Cardiac septum (tissue), 1 donor: ENCODE measurements at places on chromosomes 16 and 17. TPM values are rescaled to one million over a fixed set of nuclear protein-coding genes. Genes with fewer than 3 reads are reported as not detected.

GRCh38 chr17:18160128-18160856, 23.3 kb upstream of the ALKBH5 start:
- DNase-seq = no peak

DNA sequence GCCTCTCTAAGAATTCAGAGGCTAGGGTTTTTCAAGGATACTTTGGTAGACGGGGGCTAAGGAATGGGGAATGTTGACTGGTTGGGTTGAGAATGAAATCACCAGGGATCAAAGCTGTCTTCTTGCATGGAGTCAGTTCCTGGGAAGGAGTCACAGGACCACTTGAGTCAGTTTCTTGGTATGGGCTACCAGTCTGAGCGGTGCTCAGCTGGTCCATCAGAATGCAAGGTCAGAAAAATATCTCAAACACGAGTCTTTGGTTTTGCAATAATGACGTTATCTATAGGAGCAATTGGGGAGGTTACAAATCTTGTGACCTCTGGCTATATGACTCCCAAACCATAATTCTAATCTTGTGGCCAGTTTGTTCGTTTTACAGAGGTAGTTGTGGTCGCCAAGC, 18.4 kb downstream of the CHD9NB start:
- no peak for DNase-seq

DNA sequence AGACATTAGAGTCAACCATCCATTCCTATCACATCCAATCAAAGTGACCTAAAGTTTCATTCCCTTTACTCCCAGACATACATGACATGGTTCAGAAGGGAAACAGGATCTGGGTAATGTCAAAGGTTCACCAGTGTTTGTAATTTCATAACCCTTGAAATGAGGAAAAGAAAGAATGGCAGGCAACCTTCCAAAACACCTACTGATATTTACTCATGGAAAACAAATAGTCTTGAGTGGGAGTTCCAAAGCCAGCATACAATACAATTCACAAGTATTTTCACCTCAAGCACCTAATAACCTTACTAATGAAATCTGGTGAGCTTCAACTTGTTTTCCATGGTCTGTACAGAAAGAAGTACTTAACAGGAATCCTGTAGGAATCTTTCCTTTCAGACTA, 72.5 kb upstream of the AXIN2 start:
- DNase-seq = no peak

DNA sequence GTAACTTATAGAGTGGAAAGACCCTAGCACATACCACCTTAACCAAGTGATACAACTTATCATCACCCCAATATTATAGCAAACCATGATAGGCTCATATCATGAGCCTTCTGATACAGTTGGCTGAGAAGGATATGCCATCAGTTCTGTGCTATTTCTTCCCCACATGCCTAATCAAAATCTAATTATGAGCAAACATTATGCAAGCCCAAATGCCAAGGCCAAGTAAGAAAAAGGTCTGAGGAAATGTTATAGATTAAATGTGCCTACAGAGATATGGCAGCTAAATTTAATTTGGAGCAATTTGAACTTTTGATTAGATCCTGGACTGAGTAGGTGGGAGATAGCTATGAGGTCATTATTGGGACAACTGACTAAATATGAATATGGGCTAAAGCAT, 225.9 kb upstream of the PMFBP1 start:
- DNase-seq = no peak

DNA sequence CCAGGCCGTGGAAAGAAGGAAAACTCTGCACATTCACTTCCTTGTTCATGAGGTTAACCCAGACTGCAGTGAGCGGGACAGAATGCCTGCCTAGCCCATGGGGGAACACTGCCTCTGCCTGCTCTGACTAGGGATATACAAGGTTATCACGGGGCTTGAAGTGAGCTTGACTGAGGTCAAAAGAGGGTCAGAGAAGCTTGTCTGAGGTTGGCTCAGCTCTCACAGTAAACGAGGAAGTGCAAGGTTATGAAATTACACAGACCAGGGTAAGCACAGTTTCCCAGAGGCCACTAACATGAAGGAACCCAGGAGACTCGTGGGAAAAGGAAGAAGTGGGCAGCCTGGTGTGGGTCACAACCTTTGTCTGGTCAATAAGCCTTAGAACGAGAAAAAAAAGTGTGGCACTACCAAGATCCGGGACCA, 28.7 kb downstream of the HIC1 start:
- no peak for DNase-seq

- no peak for DNase-seq
Observed at GRCh38 chr17:63571632-63572310, 21.5 kb downstream of the DCAF7 start.

- no peak for DNase-seq
Observed at GRCh38 chr17:61722398-61722797, 131.4 kb upstream of the NACA2 start.

- no peak for DNase-seq
Observed at GRCh38 chr16:50778284-50779163, 36.6 kb downstream of the CYLD start.

DNA sequence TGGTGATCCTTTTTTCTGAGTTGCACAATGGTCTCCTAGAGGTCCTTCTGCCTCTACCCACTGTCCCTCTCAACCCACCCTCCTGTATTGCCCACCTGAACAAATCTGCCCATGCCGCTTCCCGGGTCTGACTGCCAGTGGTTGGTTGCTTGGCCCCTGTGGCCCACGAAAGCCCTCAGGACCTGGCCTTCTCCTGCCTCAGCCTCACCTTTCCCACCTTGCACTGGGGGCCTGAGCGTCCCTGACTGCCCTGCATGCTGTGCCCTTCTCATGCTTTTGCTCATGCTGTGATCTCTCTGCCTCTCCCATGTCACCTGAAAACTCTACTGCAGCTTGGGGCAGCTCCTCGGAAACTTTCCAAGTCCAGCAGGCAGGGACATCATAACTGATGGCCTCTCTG, 13.8 kb upstream of the KDM6B start:
- no peak for DNase-seq

- no peak for DNase-seq
Observed at GRCh38 chr16:49537924-49538459, 164.4 kb downstream of the C16orf78 start.

- no peak for DNase-seq
Observed at GRCh38 chr16:69195369-69196029, 8.5 kb downstream of the SNTB2 start.

DNA sequence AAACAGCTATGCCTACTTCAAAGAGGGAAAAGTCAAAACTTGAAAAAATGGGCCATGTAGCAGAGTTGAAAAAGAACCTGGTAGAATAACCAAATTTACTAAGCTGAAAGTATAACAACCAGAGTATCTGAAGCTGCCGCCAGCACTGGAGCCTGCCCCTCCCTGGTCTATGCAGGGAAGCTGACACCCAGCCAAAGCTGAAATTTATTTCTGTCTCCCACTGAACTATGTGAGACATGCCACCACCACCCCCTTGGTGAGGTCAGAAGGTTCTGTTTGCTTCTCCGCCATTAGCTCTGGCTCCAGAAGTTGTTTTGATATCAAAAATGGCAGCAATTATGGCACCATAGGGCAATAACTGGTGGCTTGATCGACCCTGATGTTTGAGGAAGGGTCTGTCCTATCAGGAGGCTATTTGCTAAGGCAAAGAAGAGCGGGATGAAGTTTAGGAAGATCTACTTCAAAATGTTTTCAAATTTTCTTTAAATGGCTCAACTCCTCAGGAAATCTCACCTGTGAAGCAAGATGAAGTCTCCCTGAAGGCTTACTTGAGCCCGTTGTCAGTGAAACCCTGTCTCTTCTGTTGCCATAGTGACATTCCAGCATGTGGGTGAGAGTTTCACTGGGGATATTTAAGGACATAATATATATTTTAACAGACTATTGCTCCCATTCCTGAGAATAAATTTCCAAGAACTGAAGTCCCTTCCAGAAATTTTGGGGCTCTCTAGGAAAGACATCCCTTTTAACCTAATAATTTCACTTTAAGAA, 122.0 kb downstream of the COPRS start:
- DNase-seq = no peak

DNA sequence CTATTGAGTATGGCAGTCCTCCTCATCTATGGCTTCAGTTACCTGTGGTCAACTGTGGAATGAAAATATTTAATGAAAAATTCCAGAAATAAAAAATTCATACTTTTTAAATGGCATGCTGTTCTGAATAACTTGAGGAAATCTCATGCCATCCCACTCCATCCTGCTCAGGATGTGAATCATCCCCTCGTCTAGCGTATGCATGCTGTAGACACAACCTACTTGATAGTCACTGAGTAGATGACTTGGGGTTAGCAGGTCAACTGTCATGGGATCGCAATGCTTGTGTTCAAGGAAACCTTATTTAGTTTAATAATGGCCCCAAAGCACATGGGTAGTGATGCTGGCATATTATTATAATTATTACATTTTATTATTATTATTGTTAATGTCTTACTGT, 4.8 kb upstream of the VAC14 start:
- no peak for DNase-seq

DNA sequence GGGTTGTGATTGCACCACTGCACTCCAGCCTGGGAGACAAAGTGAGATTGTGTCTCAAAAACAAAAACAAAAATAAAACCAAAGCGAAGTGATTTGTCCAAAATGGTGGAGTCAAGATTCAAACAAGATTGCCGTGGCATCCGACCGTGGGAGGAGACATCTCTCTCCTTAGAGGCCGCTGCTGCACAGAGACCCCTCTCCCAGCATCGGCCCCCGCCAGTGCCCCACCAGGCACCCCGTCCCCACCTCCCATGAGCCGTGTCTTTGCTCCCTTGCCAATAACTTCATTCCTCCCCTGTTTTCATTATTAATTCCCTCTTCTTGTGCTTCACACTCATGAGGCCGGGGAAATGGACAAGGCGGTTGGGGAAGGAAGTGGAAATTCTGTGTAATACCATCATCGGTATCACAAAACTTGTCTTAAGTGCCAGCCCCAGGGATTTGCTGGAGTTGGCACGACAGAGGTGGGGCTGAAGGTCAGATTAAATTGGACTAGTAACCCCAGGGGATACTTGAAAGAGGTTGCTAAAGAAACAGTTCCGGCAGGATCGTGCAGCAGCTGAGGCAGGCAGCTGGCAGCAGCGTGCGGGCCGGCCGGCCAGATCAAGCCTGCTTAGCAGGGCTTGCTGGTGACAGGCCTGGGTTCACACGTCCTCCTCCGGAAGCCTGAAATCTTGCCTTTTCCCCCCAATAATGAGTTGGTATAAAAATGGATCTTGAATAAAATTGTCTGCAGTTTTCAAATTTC, 66.8 kb downstream of the RTN4RL1 start:
- DNase-seq = no peak

- DNase-seq = no peak
Observed at GRCh38 chr16:89637379-89637778, 20.1 kb downstream of the CHMP1A start.

DNA sequence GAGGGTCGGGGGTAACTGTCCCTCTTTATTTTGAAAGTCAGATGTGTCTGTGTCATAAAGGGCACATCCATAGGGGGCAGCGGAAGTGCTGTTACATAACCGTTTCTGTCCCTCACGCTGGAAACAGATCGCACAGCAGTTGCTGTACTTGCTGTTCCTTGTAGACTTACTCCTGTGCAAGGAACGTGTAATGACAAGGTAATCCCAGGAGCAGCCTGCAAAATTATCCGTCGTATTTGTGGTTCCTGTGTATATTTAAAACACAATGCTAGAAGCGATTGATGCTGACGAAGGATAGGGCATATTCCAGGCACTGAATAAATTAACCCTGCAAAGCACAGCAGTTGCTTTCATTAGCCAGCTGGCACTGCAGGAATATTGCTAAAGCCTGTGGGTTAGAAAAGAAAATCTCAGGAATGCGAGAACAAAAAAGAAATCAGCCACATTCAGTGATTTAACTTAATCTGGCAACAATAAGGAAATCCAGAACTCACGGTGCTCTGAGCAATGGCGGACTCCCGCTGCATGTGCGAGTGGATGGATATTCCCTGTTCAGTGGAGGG, 76.2 kb downstream of the SPECC1 start:
- DNase-seq = no peak

DNA sequence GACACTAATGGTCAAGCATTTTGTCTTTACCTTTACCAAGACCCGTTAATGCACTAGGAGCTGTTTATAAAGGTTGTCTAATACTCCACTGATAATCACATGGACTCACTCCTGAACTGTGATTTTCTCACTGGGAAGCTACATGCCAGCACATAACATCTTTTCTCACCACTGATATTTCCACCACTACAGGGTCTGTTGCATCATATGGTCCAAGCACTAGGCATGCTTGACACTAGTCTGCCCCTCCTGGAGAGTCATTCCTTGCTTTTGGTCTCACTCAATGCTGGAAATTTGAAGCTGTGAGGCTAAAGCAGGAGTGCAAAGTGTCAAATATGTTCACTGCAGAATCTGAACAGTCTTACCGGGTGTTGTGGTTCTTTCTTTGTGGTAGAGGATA, 1576.8 kb downstream of the CDH8 start:
- DNase-seq = no peak

- no peak for DNase-seq
Observed at GRCh38 chr17:73196500-73196899, 3.6 kb downstream of the COG1 start.

- DNase-seq = no peak
Observed at GRCh38 chr17:13993106-13993505, 76.2 kb upstream of the COX10 start.

DNA sequence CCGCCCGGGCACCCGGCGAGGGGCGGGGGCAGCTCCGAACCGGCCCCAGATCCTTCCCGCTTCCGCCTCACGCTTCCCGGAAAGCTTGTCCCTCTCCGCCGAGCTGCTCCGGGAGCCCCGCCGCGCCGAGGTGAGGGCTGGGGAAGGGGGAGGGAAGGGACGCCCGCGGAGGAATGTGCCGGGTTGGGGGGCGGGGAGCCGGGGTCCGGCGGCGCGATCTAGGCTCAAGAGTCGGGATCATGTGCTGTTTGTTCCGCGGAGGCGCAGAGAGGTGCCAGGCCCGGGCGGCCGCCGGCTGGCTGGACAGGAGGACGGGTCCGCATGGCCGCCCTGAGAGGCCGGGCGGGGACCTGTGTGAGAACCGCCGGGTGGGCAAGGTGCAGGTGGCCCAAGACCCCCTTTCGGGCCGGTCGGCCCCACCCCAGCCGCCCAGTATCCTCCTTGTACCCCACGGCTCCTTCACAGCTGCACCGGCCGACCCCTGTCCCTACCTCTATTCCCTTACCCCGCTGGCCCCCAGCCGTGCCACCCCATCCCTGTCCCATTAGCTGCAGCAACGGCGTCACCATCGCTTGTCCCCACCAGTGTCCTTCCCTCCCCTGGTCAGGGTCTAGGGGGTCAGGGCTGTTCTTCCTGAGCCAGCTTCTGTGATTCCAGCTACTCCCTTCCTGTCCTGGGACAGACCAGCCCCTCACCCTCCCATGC, 429 bp downstream of the KIF1C start:
- peak; percentile 79 for DNase-seq

GRCh38 chr17:7803981-7804380, 30.0 kb upstream of the KDM6B start:
- DNase-seq = no peak

ADAMTS18 gene
- total RNA-seq = not detected

PRPSAP2 gene
- total RNA-seq = 20.9 TPM

GP1BA gene
- total RNA-seq = not detected

RHOT1 gene
- 39.4 TPM for total RNA-seq

PLA2G10 gene
- not detected for total RNA-seq

RPRML gene
- 0.38 TPM for total RNA-seq

TNK1 gene
- 2.0 TPM for total RNA-seq
